ENCODE measurements at places on chromosomes 2 and 18. TPM values are rescaled to one million over a fixed set of nuclear protein-coding genes. Genes with fewer than 3 reads are reported as not detected.

OTOS gene
- total RNA-seq, result not detected

RGPD4 gene
- 0.07 TPM for total RNA-seq

MAPK4 gene
- total RNA-seq, result 0.20 TPM

FAM237A gene
- total RNA-seq, result not detected

UGT1A10 gene
- total RNA-seq, result 0.49 TPM

CCDC150 gene
- 4.8 TPM for total RNA-seq

HDLBP gene
- 271 TPM for total RNA-seq

OR6B2 gene
- not detected for total RNA-seq

CGREF1 gene
- 8.6 TPM for total RNA-seq

GCC2 gene
- total RNA-seq, result 17.2 TPM

TGFBRAP1 gene
- total RNA-seq, result 14.2 TPM

EVA1A gene
- 11.4 TPM for total RNA-seq

MOGAT1 gene
- not detected for total RNA-seq

BIRC6 gene
- 29.1 TPM for total RNA-seq

XDH gene
- 1.1 TPM for total RNA-seq

PTPRN gene
- 1.7 TPM for total RNA-seq

FAP gene
- not detected for total RNA-seq

CFAP53 gene
- 0.30 TPM for total RNA-seq

ATP8B1 gene
- total RNA-seq, result 6.2 TPM

GAREM2 gene
- 6.1 TPM for total RNA-seq

SLC23A3 gene
- 0.48 TPM for total RNA-seq

FBXO15 gene
- total RNA-seq, result 0.29 TPM

TMEM247 gene
- total RNA-seq, result not detected

ATOH8 gene
- total RNA-seq, result 10.5 TPM

NPHP1 gene
- total RNA-seq, result 9.2 TPM

KIAA2012 gene
- total RNA-seq, result not detected

SERPINB13 gene
- total RNA-seq, result not detected

CYP27C1 gene
- 2.7 TPM for total RNA-seq

AKAIN1 gene
- not detected for total RNA-seq

HRH4 gene
- total RNA-seq, result not detected

MC5R gene
- total RNA-seq, result not detected

CIB4 gene
- 0.50 TPM for total RNA-seq

CRYBA2 gene
- not detected for total RNA-seq

AQP12B gene
- total RNA-seq, result not detected

DAW1 gene
- 2.4 TPM for total RNA-seq

LOXHD1 gene
- not detected for total RNA-seq

C18orf54 gene
- total RNA-seq, result 2.7 TPM

MGAT4A gene
- total RNA-seq, result 1.8 TPM

NTSR2 gene
- not detected for total RNA-seq

TPO gene
- total RNA-seq, result 0.08 TPM

ADI1 gene
- 58.9 TPM for total RNA-seq

RFTN2 gene
- not detected for total RNA-seq

KCNG3 gene
- total RNA-seq, result 1.0 TPM

TGFA gene
- total RNA-seq, result 5.0 TPM

ALPG gene
- total RNA-seq, result 0.45 TPM

CENPA gene
- total RNA-seq, result 39.4 TPM
